ENCODE measurements at places on chromosomes 7 and 10. TPM values are rescaled to one million over a fixed set of nuclear protein-coding genes. Genes with fewer than 3 reads are reported as not detected.

GRCh38 chr10:126704649-126705048 is 34.2 kb upstream of the C10orf90 start:
- no peaks in the 10 kb centered on the region for H3K27me3 ChIP-seq
- no peaks in the 10 kb centered on the region for H3K36me3 ChIP-seq
- no peak for DNase-seq
- no peak overlapping the region for H3K27ac ChIP-seq

- no peak overlapping the region for H3K4me3 ChIP-seq
- no peak overlapping the region for H3K27ac ChIP-seq
- no peaks in the 10 kb centered on the region for H3K36me3 ChIP-seq
- H3K27me3 ChIP-seq: no peaks in the 10 kb centered on the region
- DNase-seq: peak; percentile 6
- H3K4me1 ChIP-seq: no peaks in the 10 kb centered on the region
These were observed 47.8 kb upstream of the PPP2R2D start for GRCh38 chr10:131852823-131853609.

GRCh38 chr10:83372646-83373045 is 766.7 kb upstream of the GHITM start:
- no peaks in the 10 kb centered on the region for H3K36me3 ChIP-seq
- no peak overlapping the region for H3K27ac ChIP-seq
- no peaks in the 10 kb centered on the region for H3K27me3 ChIP-seq
- no peak for DNase-seq
- H3K4me3 ChIP-seq: no peak overlapping the region

GRCh38 chr7:135942614-135943013 is 34.5 kb downstream of the MTPN start:
- no peak for DNase-seq
- no peak overlapping the region for H3K27ac ChIP-seq
- H3K4me3 ChIP-seq: no peak overlapping the region
- H3K27me3 ChIP-seq: no peaks in the 10 kb centered on the region

The NYAP1 gene
- polyA plus RNA-seq: 0.69 TPM

The FANK1 gene
- 8.6 TPM for polyA plus RNA-seq
